ENCODE measurements at places on chromosomes 16 and 17.

- DNase-seq, result no peak
These were observed 223.9 kb downstream of the TANC2 start for GRCh38 chr17:63189930-63190329.

DNA sequence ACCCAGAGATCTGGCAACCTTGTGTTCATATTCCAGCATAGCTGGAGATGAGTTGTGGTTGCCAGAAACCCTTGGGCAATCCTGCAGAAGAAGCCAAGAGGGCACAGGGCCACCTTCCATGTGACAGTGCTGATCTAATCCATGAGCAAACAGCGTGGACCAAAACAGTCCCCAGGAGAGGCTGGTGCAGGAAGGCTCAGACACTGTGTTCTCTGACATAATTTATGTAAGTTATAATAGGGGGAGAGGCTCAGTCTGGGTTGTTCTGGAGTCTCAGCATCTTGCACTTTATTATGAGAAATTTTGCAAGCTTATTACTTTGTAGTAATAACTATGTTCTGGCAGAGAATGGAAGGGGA is 273.9 kb downstream of the HAPSTR1 start:
- peak; percentile 93 for DNase-seq

GRCh38 chr17:45334231-45334630 is 17.4 kb upstream of the MAP3K14 start:
- no peak for DNase-seq

- peak; percentile 29 for DNase-seq
These were observed 32.3 kb downstream of the CHD9 start for GRCh38 chr16:53087101-53087500.

GRCh38 chr17:64020056-64020766 is at the start of gene ICAM2:
Gene ICAM2 (minus strand): TSS chr17:64020633. CDS start chr17:64006691, 13,942 bp downstream.
- DNase-seq, result no peak

DNA sequence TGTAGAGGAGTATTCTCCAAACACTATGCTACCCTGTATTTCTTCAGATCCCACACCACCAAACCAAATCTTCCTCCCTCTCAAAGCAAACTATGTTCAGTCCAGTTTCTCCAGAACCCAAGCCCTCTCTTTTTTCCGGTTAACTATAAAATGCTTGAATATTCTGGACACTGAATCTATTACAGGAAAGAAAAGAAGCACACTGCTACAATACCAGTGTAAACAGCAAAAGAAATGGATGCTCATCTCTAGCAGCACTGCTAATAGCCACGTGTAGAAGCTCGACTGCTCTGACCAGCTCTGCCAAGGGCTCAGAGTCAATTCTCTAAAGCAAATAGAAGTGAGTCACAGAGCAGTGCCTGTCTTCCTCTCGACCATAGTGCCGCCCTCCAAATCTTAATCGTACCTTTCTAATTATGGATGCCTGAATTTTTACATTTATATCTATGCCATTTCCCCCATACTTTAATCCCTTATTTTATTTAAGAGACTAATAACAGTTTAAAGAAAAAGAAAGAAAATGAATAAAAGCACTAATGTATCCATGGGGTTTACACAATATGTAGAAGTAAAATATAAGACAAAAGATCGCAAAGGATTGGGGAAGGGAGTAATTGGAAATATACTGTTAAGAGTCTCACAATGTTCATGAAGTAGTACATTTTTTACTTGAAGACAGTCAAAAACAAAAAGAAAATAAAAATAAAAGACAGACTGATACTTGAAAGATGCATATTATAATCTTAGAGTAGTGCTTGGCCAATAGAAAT is 154.5 kb downstream of the PARN start:
- DNase-seq, result no peak

DNA sequence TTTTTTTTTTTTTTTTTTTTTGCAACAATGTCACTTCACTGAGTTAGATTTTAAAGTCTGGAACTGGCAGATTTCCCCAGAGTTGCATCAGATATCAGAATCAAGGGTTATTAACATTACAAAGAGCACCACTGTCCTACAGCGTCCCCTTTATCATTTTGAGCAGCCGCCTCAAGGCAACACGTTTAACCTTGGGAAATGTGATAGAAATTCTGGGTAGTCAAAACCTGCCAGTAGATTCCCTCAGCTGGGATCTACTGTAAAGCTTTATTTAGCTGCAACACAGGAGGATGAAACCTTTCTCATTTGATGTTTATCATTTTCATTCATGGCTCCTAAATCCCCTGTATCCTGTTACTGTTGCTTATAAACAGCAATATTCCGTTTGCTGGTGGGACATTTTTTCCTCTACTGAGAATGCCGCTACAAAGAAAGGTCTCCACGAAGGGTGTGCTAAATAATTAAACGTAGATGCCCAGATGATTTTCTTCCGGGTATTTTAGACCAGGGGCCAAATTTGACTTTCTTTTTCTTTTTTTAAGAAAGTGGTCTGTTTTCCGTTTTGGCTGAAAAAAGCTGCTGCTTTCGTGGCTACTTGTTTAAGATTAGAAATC is 436.1 kb upstream of the GOT2 start:
- no peak for DNase-seq

DNA sequence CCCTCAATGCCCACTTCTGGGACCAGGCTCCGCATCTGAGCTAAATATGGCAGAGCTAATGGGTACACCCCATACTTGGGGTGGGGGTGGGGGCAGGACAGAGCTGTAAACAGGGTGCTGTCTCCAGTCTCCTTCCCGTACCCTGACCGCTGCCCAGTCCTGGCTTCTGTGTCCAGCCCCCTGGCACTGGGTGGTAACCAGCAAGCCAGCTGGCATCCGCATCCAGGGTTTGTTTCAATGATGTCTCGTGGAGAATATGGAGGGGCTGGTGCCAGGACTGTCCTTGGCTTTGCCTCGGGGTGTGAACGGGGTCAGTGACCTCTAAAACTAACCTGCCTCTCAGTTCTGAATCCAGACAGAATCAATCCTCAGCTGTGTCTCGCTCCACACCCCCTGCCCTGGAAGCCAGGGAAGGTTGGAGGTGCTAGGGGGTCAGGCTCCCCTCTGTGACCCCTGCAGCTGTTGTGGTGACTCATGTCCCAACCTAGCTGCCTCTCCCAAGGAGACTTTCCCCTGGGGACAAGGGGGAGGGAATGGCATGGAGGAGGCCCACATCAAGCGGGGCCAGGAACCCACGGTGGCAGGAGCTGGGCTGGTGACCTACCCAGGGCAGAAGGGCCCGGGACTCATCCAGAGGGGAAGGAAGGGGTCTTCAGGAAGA is 1.5 kb upstream of the PNMT start:
- peak; percentile 87 for DNase-seq

DNA sequence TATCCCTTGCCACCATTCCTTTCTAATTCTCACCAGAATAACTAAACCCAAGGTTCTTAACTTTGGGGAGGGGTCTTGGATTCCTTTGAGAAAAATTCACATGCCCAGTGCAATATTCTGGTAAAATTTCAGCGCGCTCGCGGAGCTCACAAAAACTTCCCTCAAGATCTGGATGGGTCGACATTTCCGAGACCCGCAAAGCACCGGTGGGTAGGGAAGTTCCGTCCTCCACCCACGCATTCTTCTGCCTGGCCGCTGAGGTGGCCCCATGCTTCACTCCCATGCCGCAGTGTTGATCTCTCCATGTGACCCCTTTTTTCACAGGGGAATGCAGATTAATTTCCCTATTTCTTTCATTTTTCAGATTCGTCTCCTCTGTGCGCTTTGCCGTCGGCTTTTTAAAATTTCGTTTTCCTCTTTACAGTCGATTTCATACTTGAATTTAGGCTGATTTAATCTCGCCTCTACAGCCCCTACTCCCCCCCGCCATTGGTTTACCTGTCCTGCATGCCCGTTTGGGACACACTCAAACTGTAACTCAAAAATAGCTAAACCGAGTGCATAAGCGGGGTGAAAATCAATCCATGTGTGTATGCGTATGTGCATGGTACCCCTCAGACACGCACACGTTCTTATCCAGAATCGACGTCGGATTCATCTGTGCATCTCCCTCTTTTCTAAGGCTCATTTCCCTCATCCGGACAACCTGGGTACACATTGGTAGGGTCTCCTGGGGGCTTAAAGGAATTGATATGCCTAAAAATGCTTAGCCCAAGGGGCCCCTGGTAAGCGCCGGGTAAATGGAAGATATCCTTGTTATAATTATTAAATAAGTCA is 1.4 kb upstream of the SP6 start:
- no peak for DNase-seq

DNA sequence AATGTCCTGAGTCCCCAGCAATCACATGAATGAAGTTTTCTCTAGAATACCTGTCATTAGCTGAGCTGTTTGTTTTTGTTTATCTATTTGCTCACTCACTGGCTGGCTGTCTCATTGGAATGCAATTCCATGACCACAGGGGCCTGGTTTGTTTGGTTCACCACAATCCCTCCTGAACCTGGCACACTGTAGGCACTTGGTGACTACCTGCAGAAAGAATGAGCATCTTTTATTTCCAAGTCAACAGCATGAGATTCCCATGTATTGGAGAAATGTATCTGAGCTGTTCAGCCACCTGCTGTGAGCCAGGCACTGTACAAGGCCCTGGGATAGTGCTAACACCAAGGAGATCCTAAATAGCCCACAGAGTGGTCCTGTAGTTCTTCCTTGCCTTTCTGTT is 345.1 kb downstream of the XYLT1 start:
- DNase-seq, result no peak

DNA sequence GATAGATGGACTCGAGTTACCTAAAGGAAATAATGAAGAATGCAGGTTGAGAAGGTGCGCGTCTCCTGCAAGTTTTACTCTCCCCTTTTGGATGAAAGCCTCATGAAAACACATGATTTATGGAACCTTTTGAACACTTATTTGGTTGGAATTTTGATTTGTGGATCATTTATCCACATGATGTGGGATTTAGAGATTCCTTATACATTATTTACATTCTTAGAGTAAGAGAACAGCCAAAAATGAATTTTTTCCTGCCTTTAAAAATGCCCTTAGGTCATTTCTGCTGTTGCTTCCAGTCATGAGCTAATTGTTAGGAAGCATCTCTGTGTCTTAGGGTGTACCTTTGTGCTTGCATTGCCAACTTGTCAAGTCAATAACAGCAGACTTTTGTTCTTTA is 99.9 kb downstream of the RPTOR start:
- no peak for DNase-seq

DNA sequence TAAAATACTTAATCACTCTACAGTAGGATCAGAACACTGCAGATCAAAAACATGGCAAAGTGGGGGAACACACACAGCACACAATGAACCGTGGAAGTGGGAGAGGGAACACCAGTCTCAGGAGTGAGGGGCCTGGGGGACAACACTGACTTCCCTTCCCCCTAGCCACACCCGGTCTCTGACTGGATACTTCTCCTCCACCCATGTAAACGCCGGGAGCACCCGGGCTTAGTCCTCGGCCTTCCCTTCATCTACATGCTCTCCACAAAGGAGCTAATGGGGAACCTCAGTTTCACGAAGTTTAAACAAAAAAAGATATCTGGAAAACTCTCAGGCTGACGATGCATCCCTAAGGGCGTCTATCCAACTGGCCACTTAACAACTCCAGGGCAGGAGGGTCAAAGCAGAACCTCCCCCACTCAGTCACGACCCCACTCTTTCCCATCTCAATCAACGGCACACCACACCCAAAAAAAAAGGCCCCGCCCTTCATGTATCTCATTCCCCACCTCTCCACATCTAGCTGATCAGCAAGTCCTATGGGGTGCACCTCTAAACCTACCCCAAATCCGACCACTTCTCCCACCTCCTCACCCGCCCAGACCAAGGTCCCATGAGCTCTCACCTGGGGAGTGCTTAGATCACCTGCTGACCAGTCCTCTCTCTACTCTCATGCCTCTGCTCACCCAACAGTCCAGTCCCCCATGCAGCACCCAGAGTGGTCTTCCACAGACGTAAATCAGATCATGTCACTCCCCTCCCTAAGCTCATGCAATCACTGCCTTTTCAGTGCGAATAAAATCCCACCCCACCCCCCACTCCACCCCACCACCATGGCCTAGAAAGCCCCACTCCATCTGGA is 7.4 kb downstream of the ZDHHC7 start:
- no peak for DNase-seq

- DNase-seq, result no peak
These were observed 54.1 kb upstream of the BCAR1 start for GRCh38 chr16:75305364-75306098.

DNA sequence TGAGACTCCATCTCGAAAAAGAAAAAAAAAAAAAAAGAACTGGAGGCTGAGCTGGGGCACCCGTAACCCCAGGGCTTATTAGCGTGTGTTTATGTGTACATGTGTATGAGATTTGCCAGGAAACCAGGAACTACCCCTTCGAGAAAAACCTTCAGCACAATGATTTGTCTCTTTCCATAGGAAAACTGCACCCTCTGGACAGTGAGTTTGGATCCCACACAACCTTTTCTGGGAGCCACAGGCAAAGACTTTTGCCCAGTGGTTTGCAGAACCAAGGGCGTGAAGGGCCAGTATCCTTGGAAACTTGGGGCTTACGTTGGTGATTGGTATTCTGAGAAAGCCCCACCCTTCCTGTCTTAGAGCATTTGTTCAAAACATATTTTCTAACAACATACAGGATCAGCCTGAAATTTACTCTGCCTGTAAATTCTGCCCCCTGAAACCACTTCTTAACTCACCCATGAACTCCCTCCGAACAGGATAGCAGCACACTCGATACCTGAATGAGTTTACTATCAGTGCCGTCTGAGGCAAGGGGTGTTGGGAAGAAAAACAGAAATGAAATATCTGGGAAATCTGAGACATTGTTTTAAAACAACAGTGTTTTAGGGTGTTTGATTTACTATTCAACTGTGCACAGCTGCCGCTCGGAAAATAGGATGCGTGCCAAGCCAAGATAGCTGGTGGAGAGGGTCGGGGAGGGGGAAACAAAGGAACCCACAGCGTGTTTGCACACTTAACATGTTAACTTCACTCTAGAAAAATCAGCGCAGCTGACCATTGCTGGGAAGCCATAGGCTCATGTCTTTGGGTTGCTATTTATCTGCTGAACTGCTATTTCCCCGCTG is 40.2 kb upstream of the MAF start:
- DNase-seq, result no peak

- DNase-seq, result no peak
These were observed 208.7 kb downstream of the MAP2K4 start for GRCh38 chr17:12229335-12229734.

DNA sequence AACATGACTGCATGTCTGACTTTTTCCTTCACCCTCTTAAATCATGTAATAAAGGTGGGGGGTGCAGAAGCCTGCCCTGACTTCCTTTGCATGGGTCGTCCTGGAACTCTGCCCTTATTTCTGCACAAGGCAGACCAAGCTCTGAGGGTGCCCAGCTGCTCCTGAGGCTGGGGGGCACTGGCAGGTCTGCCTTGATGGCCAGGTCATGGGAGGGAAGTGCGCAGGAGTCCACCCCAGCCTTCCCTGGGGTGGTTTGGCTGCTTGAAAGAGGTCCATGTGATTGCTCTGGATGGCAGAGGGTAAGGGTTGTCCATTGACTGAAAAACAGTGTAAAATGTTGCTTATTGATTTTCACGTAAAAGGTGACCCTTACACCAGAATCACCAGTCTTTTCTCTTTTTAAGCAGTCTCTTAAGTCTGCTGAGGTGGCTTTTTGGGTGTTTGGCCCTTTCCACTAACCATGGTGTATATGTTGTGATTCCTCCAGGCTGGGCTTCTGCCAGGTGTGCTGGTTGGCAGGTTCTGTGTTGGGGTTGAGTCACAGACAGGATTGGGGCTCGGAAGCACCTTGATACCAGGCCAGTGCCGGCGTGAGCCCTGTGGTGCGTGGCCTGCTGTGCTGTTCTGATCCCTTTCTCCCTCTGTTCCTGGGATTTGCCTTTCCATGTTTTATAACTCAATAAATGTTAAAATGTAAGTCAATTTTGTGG is 19.4 kb downstream of the DHX38 start:
- DNase-seq, result no peak
